ENCODE measurements at places on chromosomes 13 and 19. TPM values are rescaled to one million over a fixed set of nuclear protein-coding genes. Genes with fewer than 3 reads are reported as not detected.
A peak's percentile ranks its signal among the peaks of the same experiment; 100 is the strongest.

Gene ZNF730
- 0.18 TPM for total RNA-seq

Gene ABHD13
- total RNA-seq, result 14.8 TPM

Gene NDUFA11
- total RNA-seq, result 703 TPM

Gene CBY2
- total RNA-seq, result not detected

Gene CD33
- not detected for total RNA-seq

- no peak for DNase-seq
- H3K27me3 ChIP-seq, result no peaks in the 10 kb centered on the region
- no peaks in the 10 kb centered on the region for H3K4me1 ChIP-seq
- H3K36me3 ChIP-seq, result peaks cover 96% of the 10 kb centered on the region
- H3K4me3 ChIP-seq, result no peak overlapping the region
- H3K27ac ChIP-seq, result no peak overlapping the region
Measured at GRCh38 chr19:49921871-49922795, 6.9 kb upstream of the ATF5 start.

DNA sequence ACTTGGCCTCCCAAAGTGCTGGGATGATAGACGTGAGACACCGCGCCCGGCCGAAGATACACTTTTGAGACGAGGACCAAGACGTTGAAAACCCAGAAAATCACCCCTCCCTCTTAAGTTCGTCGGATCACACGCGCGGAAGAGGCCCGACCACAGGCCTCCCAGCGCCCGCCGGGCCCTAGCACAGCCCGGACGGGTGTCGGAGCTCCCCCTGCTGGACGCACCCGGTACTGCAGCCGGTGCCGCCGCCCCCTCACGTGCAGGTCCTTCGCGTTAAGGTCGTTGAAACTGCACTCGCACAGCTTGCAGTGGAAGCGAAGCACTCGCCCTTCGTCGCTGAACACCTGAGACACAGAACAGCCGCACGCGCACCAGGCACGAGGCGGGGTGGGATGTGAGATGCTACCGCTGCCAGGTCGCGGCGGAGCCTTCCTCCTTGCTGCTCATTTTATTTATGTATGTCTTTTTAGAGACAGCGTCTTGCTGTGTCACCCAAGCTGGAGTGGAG lies 35.7 kb upstream of the MATK start:
- H3K27me3 ChIP-seq, result peaks cover 26% of the 10 kb centered on the region
- no peaks in the 10 kb centered on the region for H3K36me3 ChIP-seq
- no peak overlapping the region for H3K27ac ChIP-seq
- peak; percentile 25 for DNase-seq
- H3K4me3 ChIP-seq, result no peak overlapping the region

DNA sequence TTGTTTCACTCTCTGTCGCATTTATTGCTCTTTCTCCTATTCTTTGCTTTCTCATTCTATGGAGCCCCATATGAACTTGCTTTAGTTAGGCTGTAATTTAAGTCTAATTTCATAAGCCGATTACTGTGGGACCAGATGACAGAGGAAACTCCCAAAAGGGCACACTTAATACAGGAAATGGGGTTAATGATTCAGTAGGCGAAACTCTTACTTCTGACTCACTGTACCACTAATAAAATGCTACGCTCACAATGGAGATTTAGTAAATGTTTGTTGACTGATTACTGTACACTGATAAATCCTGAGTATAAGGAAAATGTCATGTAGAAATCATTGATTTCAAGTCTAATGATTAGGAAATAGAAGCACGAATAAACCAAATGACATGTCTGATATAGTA lies 276.4 kb downstream of the KLF5 start:
- no peaks in the 10 kb centered on the region for H3K27me3 ChIP-seq
- no peak overlapping the region for H3K4me3 ChIP-seq
- H3K4me1 ChIP-seq, result peaks cover 14% of the 10 kb centered on the region
- H3K27ac ChIP-seq, result peak overlapping the region; percentile 27
- H3K36me3 ChIP-seq, result no peaks in the 10 kb centered on the region

DNA sequence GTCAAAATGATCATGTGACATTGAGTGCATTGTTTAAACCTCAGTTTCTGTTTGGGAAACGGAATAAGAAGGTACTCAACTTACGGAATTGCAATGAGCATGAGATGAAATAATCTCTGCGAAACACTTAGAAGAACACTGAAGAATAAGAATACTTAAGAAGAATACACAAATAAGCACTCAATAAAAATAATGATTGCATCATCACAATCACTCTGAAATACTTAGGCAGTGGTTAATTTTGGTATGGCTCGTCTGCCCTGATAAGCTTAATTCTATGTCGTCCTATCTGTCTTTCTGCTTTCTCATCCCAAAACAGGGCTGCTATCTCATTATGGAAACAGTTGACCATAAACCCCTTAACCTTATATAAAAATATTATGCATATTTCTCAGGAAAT lies 823.6 kb downstream of the DIAPH3 start:
- no peaks in the 10 kb centered on the region for H3K4me1 ChIP-seq
- no peak overlapping the region for H3K27ac ChIP-seq
- no peak overlapping the region for H3K4me3 ChIP-seq

- H3K4me1 ChIP-seq, result no peaks in the 10 kb centered on the region
- no peak for DNase-seq
- no peak overlapping the region for H3K4me3 ChIP-seq
- no peak overlapping the region for H3K27ac ChIP-seq
Measured at GRCh38 chr13:53240401-53241025, 211.9 kb downstream of the OLFM4 start.

DNA sequence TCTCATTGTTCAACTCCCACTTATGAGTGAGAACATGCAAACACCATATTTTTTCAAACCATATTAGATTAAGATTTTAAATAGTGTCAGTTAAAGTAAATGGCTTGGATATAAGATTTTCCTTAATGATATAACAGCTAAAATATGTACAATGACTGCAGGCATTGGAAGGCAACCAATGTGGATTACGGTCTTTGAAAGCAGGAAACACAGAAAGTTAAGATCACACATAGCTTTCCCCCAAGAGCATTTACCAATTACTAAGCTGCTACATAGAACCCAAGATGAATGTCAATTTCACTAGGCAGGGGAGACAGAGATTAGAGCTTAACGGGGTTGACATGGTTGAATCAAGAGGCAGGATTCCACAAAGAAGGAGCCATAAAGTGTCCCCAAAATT lies 173.2 kb upstream of the TRPC4 start:
- H3K36me3 ChIP-seq, result no peaks in the 10 kb centered on the region
- no peak overlapping the region for H3K27ac ChIP-seq
- no peaks in the 10 kb centered on the region for H3K27me3 ChIP-seq
- DNase-seq, result no peak
- no peak overlapping the region for H3K4me3 ChIP-seq

GRCh38 chr19:13644645-13645044 lies 119.7 kb upstream of the MRI1 start:
- H3K4me1 ChIP-seq, result no peaks in the 10 kb centered on the region
- DNase-seq, result no peak

DNA sequence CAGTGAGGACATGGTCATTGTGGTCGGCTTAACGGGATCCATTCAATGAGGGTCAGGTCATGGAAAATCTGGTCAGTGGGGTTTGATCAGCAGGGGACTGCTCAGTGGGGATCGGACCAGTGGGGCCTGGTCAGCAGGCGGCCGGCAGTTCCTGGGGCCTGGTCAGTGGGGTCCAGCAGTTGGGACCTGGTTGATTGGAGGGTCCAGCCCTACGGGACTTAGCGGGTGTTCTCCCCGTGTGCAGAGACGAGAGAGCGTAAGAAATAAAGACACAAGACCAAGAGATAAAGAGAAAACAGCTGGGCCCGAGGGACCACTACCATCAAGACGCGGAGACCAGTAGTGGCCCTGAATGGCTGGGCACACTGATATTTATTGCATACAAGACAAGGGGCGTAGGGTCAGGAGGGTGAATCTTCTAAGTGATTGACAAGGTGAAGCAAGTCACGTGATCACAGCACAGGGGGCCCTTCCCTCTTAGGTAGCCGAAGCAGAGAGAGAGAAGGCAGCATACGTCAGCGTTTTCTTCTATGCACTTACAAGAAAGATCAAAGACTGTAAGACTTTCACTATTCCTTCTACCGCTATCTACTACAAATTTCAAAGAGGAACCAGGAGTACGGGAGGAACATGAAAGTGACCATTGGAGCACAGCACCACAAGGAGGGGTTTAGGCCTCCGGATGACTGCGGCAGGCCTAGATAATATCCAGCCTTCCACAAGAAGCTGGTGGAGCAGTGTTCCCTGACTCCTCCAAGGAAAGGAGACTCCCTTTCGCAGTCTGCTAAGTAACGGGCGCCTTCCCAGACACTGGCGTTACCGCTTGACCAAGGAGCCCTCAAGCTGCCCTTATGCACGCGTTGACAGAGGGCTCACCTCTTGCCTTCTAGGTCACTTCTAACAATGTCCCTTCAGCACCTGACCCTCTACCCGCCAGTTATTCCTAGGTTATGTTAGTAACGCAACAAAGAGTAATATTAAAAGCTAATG lies 62.1 kb upstream of the TPM4 start:
- no peaks in the 10 kb centered on the region for H3K4me1 ChIP-seq
- DNase-seq, result no peak
- no peak overlapping the region for H3K4me3 ChIP-seq
- no peaks in the 10 kb centered on the region for H3K27me3 ChIP-seq
- no peak overlapping the region for H3K27ac ChIP-seq

- peaks cover 7% of the 10 kb centered on the region for H3K4me1 ChIP-seq
- DNase-seq, result peak; percentile 33
- peak overlapping the region; percentile 56 for H3K27ac ChIP-seq
Measured at GRCh38 chr13:97892717-97893116, 60.8 kb upstream of the IPO5 start.

DNA sequence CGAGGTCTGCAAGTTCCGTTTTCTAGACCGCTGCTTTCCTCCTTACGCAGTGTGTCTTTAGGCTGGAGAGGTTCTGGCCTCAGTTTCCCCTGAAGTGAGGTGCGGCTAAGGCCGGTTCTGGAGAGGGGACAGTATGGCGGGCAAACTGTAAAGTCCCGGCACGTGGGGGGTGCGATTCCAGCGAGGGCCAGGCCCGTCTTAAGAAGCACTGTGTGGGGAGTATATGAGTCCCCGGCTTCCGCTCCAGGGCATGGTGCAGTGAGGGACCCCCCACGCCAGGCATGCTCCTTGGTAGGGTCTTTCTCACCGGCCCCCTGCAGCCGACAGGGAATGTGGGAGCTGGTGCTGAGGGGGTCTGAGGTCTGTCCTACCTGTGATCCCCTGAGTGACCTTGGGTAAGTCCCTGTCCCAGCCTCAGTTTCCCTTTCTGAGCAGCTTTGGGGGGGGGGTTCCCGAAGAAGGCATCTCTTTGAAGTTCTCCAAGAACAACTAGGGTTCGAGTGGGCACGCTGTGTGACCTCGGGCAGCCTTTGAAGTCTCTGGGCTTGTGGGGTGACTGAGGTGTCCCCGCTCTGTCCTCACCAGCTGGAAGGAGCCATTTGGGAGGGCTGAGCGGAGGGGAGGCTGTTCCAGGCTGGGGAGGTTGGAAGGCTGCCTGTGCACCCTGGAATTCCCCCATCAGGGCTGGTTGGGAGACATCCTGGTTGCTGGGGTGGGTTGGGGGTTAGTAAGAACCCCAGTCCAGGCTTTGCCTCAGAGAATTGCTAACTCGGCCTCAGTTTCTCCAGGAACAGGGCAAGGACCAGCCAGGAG lies 1.5 kb downstream of the NFIC start:
- H3K4me3 ChIP-seq, result peak overlapping the region; percentile 74
- H3K27ac ChIP-seq, result no peak overlapping the region
- H3K4me1 ChIP-seq, result peaks cover 39% of the 10 kb centered on the region
- DNase-seq, result no peak
- no peaks in the 10 kb centered on the region for H3K27me3 ChIP-seq

DNA sequence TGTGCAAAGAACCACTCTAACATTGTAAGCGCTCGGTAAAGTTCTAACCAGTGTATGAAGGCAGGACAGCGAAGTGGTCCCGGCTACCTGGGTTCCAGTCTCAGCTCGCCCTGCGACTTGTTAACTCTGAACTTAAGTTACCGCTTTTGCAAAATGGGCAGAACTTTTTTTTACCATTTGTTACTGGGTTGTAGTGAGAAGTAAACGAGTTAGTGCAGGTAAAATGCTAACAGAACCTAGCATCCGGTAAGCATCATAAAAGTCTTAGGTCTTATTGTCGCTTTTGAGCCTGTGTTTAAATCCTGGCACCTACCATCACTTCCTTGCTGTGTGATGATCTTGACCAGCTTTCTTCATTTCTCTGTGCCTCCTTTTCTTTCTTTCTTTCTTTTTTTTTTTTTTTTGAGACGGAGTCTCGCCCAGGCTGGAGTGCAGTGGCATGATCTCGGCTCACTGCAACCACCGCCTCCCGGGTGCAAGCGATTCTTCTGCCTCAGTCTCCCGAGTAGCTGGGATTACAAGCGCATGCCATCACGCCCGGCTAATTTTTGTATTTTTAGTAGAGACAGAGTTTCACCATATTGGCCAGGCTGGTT lies 734 bp upstream of the TRMT1 start:
- H3K36me3 ChIP-seq, result peaks cover 65% of the 10 kb centered on the region
- no peak for DNase-seq
- H3K27ac ChIP-seq, result peak overlapping the region; percentile 77
- H3K4me3 ChIP-seq, result peak overlapping the region; percentile 87
- H3K27me3 ChIP-seq, result no peaks in the 10 kb centered on the region

DNA sequence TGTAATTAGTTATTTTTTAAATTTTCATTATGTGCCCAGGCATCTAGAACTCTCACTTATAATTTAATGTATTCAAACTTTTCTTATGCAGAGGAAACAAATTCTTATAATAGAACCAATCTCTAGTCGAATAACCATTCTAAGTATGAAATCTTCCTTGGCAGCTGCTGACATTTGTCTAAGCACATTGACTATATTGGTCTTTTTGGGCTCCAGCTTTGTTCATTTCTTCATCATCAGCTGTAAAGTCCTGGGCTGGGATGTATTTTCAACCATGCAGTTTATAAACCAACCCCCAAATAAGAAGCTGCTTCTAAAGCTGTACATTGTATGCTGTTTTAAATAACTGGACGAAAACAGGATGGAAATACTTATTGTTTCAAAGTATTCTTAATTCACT lies 2.3 kb upstream of the MICU2 start:
- peaks cover 3% of the 10 kb centered on the region for H3K36me3 ChIP-seq
- peaks cover 7% of the 10 kb centered on the region for H3K4me1 ChIP-seq
- H3K27ac ChIP-seq, result no peak overlapping the region
- no peak overlapping the region for H3K4me3 ChIP-seq

DNA sequence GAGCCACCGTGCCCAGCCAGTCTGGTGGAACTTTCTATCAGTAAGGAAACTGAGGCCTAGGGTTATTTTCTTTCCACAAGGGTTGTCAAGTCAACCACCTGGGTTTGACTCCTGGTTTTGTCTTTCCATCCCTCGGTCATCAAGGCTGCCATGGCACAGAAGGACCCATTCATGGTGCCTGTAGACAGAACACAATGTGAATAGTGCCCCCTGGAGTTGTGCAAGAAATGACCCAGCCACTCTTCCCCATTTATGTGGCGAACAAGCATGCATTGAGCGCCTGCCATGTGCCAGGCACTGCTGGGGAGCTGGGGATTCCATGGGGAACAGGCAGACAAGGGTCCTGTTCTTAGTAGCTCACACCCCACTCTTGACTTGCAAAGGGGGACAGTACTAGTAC lies 4.1 kb downstream of the SMARCA4 start:
- peaks cover 15% of the 10 kb centered on the region for H3K4me1 ChIP-seq
- H3K27ac ChIP-seq, result no peak overlapping the region
- no peaks in the 10 kb centered on the region for H3K27me3 ChIP-seq
- DNase-seq, result no peak
- H3K4me3 ChIP-seq, result no peak overlapping the region

- H3K27me3 ChIP-seq, result no peaks in the 10 kb centered on the region
- no peak overlapping the region for H3K27ac ChIP-seq
- DNase-seq, result peak; percentile 98
Measured at GRCh38 chr19:10334588-10335351, 1.4 kb upstream of the RAVER1 start.

GRCh38 chr19:48102870-48103751 lies 7.5 kb downstream of the PLA2G4C start:
- no peak overlapping the region for H3K4me3 ChIP-seq
- peaks cover 5% of the 10 kb centered on the region for H3K4me1 ChIP-seq
- DNase-seq, result peak; percentile 37

Data from SJSA1 (cell line).